Mucosa of descending colon (tissue), 3 donors: ENCODE measurements at places on chromosomes 3 and 15. TPM values are rescaled to one million over a fixed set of nuclear protein-coding genes. Genes with fewer than 3 reads are reported as not detected.

Gene RBP2
- total RNA-seq, result 0.76 TPM

Gene ARPP21
- total RNA-seq, result 0.46 TPM

Gene DLEC1
- total RNA-seq, result 1.5 TPM

DNA sequence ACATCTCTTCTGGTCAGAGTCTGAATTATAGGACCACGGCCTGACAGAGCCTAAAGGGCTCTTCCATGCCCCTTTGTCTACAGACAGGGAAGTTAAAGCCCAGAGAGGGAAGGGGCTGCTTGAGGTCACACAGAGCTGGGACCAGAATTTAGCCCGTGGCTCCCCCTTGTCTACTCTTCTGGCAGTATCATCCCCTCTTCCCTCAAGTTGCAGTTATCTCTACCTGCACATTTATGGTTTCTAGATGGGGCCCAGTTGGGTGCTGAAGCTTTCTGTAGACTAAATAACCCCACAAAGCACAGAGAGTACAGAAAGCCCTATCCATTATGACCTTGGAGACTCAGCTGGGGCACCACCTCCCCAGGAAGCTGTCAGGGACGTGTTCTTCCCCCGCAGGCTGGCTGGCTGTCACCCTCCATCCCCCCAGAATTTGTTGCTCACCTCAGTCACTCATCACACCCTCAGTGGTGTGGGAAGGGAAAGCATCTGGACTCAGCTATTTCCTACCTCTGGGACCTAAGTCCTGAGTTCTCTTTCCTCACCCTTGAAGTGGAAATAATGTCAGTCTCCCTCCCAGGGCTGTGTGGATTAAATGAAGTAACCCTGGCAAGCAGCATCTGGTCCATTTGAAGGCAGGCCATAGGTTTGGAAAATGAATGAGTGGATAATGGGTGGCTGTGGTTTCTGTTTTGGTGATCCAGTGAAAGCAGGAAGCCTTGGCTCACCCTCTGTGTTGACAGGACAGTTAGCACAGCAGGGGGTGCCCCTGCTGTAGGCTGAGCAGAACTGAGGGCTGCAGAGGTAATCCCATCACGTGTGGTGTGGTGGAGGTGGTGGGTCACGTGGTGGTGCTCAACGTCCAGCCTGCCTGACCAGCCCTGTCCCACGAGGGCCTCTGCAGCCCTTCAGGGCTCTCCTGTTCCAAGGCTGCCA, 16.3 kb downstream of the ACOX2 start:
- DNase-seq, result no peak

- no peak for DNase-seq
Measured at GRCh38 chr3:132543011-132543739, 53.9 kb upstream of the ACKR4 start.

DNA sequence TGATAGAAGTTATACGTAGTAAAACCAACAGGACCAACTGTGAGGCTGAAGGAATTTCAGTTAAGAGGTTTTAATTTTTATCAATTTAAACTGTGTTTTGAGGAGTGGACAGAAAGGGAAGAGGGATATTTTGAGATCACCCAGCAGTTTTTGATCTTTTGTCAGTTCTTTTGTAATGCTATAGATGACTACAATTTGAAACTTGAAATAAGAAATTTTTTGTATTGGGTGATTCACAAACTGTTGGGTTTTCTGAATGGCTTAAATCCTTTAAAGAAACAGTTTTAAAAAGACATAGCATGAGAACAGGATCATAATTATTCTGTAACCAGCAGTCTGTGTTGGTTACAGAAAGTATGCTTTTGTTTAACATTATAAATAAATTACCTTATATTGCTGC, 67.4 kb downstream of the TCF12 start:
- DNase-seq, result no peak

- DNase-seq, result no peak
Measured at GRCh38 chr15:27798807-27799206, 300.3 kb downstream of the OCA2 start.

DNA sequence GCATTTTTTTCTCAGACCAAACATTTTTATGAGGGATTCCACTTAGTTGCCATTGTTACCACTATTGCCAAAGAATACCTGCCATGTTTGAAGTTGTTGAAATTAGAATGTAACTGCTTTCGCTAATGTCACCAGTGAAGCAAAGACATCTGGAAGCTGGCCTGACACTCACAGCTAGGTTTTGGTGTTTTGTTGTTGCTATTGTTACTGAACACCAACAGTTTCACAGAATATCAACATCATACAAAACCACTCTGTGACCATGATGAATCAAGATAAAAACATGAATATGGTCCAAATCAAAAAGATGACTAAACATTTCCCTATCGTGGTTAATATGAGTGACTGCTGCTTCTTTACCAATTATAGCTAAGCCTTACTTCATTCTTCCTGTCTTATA, 6.9 kb upstream of the CFAP20DC start:
- no peak for DNase-seq

GRCh38 chr3:45258317-45258716, 32.2 kb upstream of the TMEM158 start:
- no peak for DNase-seq
